ENCODE measurements at places on chromosomes 4 and X.

- no peak overlapping the region for H3K27ac ChIP-seq
- no peak for DNase-seq
- H3K4me3 ChIP-seq: no peak overlapping the region
- H3K27me3 ChIP-seq: no peaks in the 10 kb centered on the region
- no peaks in the 10 kb centered on the region for H3K4me1 ChIP-seq
Observed at GRCh38 chrX:39714471-39714870, 383.3 kb downstream of the BCOR start.

GRCh38 chr4:23818097-23818885 lies 71.6 kb downstream of the PPARGC1A start:
- no peaks in the 10 kb centered on the region for H3K27me3 ChIP-seq
- H3K27ac ChIP-seq: no peak overlapping the region
- H3K36me3 ChIP-seq: no peaks in the 10 kb centered on the region
- H3K4me3 ChIP-seq: no peak overlapping the region
- no peaks in the 10 kb centered on the region for H3K4me1 ChIP-seq

- no peak overlapping the region for H3K4me3 ChIP-seq
- peaks cover 7% of the 10 kb centered on the region for H3K4me1 ChIP-seq
- no peak for DNase-seq
- no peak overlapping the region for H3K27ac ChIP-seq
- no peaks in the 10 kb centered on the region for H3K27me3 ChIP-seq
- no peaks in the 10 kb centered on the region for H3K36me3 ChIP-seq
Observed at GRCh38 chr4:1285790-1286553, 3.7 kb upstream of the MAEA start.

- no peak for DNase-seq
- H3K4me3 ChIP-seq: no peak overlapping the region
- no peaks in the 10 kb centered on the region for H3K27me3 ChIP-seq
- H3K4me1 ChIP-seq: peaks cover 6% of the 10 kb centered on the region
- H3K27ac ChIP-seq: peak overlapping the region; percentile 36
Observed at GRCh38 chrX:30865612-30866011, 23.4 kb downstream of the TAB3 start.

DNA sequence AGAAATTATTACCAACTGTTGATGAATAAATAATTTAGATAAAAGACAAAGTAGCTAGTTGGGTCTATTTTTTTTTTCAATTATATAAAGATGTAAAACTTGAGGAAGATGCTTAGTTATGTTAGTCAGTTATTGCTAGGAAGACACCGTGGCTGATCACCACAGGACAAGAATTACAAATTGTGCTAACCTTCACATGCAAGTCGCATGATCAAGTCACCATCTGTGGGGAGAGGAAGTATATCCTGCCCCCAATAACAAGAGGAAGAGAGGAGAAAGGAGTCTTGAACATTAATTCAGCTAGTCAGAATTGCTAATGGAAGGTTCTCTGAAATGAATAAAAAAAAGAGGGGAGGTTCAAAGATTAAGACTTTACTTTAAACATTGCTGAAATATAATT lies 52.3 kb downstream of the CPEB2 start:
- H3K4me1 ChIP-seq: no peaks in the 10 kb centered on the region
- no peaks in the 10 kb centered on the region for H3K27me3 ChIP-seq
- no peak overlapping the region for H3K4me3 ChIP-seq
- H3K27ac ChIP-seq: no peak overlapping the region
